Left forelimb (tissue), 1 donor: ENCODE measurements at places on chromosomes 4 and X.
A peak's percentile ranks its signal among the peaks of the same experiment; 100 is the strongest.

DNA sequence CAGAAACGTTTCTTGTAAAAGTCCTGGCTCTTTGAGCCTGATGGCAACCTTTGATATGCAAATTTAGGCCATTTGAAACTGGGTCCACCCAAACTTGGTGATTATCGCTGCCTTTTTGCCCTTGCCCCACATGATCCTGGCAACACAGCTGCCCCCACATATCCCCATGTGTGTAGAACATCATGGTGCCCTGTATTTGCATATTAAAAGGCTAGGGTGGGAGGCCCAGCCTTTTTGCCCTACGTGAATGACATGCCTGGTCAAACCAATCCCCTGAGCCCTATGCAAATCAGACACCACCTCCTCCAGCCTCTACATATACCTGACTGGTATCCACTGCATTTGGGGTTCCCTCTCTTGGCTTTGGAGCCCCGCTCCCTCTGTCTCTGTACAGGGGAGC lies 202.4 kb downstream of the MAB21L2 start:
- no peak for DNase-seq

DNA sequence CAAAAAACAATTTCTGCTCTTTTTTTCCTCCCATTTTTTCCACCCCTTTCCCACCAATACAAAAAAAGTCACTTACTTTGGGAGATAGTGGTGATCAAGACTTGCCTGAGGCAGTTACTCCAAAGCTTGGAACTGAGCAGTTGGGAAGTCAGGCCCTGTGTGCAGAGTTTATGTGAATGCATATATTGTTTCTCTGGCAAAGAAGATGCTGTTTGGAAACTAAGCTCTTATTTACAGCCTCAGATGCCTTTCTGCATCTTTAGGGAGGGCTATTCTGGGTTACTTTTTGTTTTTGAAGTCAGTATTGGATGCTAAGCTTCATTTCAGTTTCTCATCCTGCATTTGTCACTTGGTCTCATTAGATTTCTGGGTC lies 136.3 kb downstream of the ZNF330 start:
- DNase-seq: no peak

- DNase-seq: peak; percentile 79
These were observed 605 bp upstream of the FAT1 start for GRCh38 chr4:186724058-186724863.

- no peak for DNase-seq
These were observed 1.1 kb upstream of the MANBA start for GRCh38 chr4:102761906-102762305.
